Left lung (tissue), 14 donors: ENCODE measurements at places on chromosomes 4 and X. TPM values are rescaled to one million over a fixed set of nuclear protein-coding genes. Genes with fewer than 3 reads are reported as not detected.

GRCh38 chr4:158071931-158072330, 100.9 kb downstream of the GASK1B start:
- no peak for DNase-seq
- H3K4me3 ChIP-seq: no peak overlapping the region
- H3K4me1 ChIP-seq: no peaks in the 10 kb centered on the region
- no peaks in the 10 kb centered on the region for H3K36me3 ChIP-seq

GRCh38 chr4:86286726-86287125, 73.1 kb downstream of the MAPK10 start:
- no peak overlapping the region for H3K27ac ChIP-seq
- no peaks in the 10 kb centered on the region for H3K4me1 ChIP-seq
- no peaks in the 10 kb centered on the region for H3K27me3 ChIP-seq
- H3K36me3 ChIP-seq: no peaks in the 10 kb centered on the region
- no peak for DNase-seq
- no peak overlapping the region for H3K4me3 ChIP-seq

GRCh38 chrX:129139837-129140598, 383.3 kb downstream of the SMARCA1 start:
- H3K4me3 ChIP-seq: no peak overlapping the region
- no peaks in the 10 kb centered on the region for H3K4me1 ChIP-seq
- no peaks in the 10 kb centered on the region for H3K36me3 ChIP-seq
- no peak overlapping the region for H3K27ac ChIP-seq
- DNase-seq: no peak
- no peaks in the 10 kb centered on the region for H3K27me3 ChIP-seq

DNA sequence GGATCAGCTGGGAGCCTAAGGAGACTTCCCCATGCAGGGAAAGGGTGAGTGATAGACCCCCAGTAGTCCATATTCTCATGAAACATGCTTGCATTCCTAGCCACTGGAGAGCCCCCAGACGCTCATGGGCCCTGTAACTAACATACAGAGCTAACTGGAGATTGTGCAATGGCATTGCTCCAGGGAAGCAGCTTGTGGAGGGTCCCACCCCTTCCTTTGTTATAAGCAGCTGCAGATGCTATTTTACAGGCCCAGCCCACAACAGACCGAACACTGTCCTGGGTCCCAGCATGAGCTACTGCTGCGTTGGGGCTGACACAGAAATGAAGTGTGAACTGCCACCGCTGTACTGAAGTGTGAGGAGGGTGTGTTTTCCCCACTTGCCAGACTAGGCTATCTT, 1465.7 kb upstream of the DIAPH2 start:
- H3K27me3 ChIP-seq: no peaks in the 10 kb centered on the region
- H3K27ac ChIP-seq: no peak overlapping the region
- H3K4me3 ChIP-seq: no peak overlapping the region
- no peaks in the 10 kb centered on the region for H3K36me3 ChIP-seq
- DNase-seq: no peak

- H3K4me1 ChIP-seq: no peaks in the 10 kb centered on the region
- DNase-seq: no peak
- no peak overlapping the region for H3K27ac ChIP-seq
- no peaks in the 10 kb centered on the region for H3K27me3 ChIP-seq
These were observed 531.9 kb downstream of the PCDH18 start for GRCh38 chr4:137000432-137000831.

GRCh38 chrX:24672701-24673190, 21.0 kb upstream of the POLA1 start:
- H3K27me3 ChIP-seq: no peaks in the 10 kb centered on the region
- no peak overlapping the region for H3K27ac ChIP-seq
- H3K36me3 ChIP-seq: no peaks in the 10 kb centered on the region
- H3K4me3 ChIP-seq: no peak overlapping the region

DNA sequence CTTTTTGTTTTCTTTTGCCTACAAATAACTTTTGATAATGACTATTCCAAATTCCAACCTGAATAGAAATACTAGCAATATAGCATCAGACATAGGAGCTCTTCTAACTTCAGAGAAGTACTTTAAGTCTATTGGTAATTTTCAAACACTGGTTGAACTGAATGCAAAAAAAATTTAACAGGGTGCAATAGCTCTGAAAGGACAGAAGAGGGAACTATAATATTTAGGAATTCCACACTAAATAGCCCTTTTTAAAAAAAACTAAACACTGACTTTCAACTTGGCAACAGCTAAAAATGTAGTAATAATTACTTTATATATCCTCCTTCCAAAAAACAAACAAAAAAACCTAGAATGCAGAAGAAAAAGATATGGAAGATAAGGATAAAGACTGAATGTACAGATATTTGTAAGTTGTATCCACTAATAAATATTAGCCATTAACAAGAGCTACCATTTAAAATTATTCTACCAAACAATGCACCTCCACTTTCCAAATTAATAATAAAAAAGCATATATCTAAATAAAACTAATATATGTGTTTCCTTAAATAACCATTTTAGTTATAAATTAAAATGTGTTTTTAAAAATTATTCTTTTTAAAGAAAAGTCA, 81.4 kb downstream of the FBXW7 start:
- no peak overlapping the region for H3K4me3 ChIP-seq
- H3K27me3 ChIP-seq: no peaks in the 10 kb centered on the region
- H3K36me3 ChIP-seq: no peaks in the 10 kb centered on the region

Gene SASH3
- 62.9 TPM for total RNA-seq

DNA sequence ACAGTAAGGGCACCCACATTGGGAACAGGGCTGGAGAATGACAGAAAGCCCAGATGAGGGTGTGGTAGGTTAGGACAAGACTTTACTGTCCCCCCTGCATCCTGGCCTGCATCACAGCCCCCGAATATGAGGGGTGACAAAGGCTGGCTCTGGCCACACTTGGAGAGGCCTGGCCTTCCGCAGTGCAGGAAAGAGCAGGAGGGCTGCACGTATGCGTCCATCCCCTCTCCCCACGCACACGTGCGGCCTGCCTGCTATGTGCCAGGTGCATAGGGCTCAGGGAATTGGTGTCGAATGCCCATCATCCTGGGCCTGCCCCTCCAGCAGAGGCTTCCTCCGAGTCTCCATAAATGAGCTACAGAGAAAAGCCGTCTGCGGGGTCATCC, 80.5 kb downstream of the ABLIM2 start:
- no peak for DNase-seq
- H3K27me3 ChIP-seq: peaks cover 28% of the 10 kb centered on the region
- H3K4me3 ChIP-seq: no peak overlapping the region
- no peaks in the 10 kb centered on the region for H3K4me1 ChIP-seq

GRCh38 chr4:72365016-72365415, 204.0 kb downstream of the ADAMTS3 start:
- H3K36me3 ChIP-seq: no peaks in the 10 kb centered on the region
- H3K27me3 ChIP-seq: no peaks in the 10 kb centered on the region
- no peak for DNase-seq
- H3K4me3 ChIP-seq: no peak overlapping the region
- no peak overlapping the region for H3K27ac ChIP-seq

Gene PABPC1L2A
- total RNA-seq: not detected

GRCh38 chr4:81737865-81738559, 266.3 kb upstream of the RASGEF1B start:
- H3K4me3 ChIP-seq: no peak overlapping the region
- no peaks in the 10 kb centered on the region for H3K36me3 ChIP-seq
- H3K4me1 ChIP-seq: no peaks in the 10 kb centered on the region

DNA sequence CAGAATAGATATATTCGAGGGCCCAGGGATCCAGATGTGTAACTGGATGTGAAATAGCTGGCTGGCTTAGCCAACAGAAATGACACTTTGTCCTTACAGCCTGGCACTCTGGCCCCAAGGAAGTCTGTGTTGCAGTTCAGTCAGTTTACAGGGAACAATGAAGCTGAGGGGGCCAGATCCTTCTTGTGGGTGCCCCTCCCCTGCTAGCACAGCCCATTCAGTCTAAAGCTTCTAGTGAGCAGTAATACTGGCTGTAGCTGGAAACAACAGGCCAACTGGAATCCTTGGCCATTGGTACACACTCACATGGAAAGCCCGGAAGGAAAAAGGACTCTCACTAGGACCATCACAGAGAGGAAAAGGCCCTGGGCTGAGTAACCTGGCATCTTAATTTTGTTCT, 22.7 kb upstream of the CD40LG start:
- no peak for DNase-seq
- no peaks in the 10 kb centered on the region for H3K36me3 ChIP-seq
- no peak overlapping the region for H3K4me3 ChIP-seq
- no peak overlapping the region for H3K27ac ChIP-seq
- no peaks in the 10 kb centered on the region for H3K27me3 ChIP-seq
- H3K4me1 ChIP-seq: no peaks in the 10 kb centered on the region

- no peak overlapping the region for H3K4me3 ChIP-seq
- no peaks in the 10 kb centered on the region for H3K4me1 ChIP-seq
- no peaks in the 10 kb centered on the region for H3K27me3 ChIP-seq
These were observed 311.5 kb downstream of the OPHN1 start for GRCh38 chrX:68121835-68122234.

Gene CT45A3
- not detected for total RNA-seq

Gene RBM46
- total RNA-seq: not detected

- DNase-seq: no peak
- no peak overlapping the region for H3K27ac ChIP-seq
- H3K4me1 ChIP-seq: no peaks in the 10 kb centered on the region
- H3K36me3 ChIP-seq: no peaks in the 10 kb centered on the region
These were observed 133.8 kb upstream of the EMCN start for GRCh38 chr4:100651499-100652175.

- H3K27ac ChIP-seq: no peak overlapping the region
- no peak for DNase-seq
These were observed 491.1 kb downstream of the PACRGL start for GRCh38 chr4:21191317-21191716.

DNA sequence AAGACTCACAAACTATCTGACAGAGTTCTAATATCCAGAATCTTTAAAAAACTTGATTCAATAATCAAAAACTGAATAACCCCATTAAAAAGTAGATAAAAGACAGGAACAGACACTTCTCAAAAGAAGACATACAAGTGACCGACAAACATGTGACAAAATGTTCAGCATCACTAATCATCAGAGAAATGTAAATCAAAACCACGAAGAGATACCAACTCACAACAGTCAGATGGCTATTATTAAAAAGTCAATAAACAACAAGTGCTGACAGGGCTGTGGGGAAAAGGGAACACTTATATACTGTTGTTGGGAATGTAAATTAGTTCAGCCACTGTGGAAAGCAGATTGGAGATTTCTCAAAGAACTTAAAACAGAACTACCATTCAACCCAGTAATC, 138.1 kb upstream of the RASGEF1B start:
- no peak overlapping the region for H3K4me3 ChIP-seq
- H3K36me3 ChIP-seq: no peaks in the 10 kb centered on the region
- DNase-seq: no peak
- H3K4me1 ChIP-seq: no peaks in the 10 kb centered on the region
- no peaks in the 10 kb centered on the region for H3K27me3 ChIP-seq

DNA sequence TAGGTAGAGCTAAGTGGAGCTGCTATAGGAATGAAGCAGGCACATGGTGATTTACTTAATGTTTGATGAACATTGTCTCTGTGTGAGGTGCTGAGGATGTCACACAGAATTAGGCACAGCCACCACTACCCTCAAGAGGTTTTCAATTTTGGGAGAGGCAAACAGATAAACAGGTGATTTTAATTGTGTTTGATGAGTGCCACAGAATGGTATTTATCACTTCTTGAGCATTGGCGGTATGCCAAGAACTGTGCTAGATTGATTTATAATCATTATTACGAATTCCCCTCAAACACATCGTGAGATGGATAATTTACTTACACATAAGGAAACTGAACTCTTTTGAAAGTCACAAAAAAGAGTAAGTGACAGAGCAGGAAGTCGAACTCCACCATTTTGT, 74.8 kb downstream of the FREM3 start:
- no peaks in the 10 kb centered on the region for H3K4me1 ChIP-seq
- no peak overlapping the region for H3K27ac ChIP-seq
- no peak overlapping the region for H3K4me3 ChIP-seq
- no peaks in the 10 kb centered on the region for H3K36me3 ChIP-seq

GRCh38 chr4:69760455-69760854, at the start of gene SULT1B1:
Gene SULT1B1, minus strand, starts transcription at chr4:69760620. Its CDS starts 5,403 bp downstream, at chr4:69755217.
- H3K27ac ChIP-seq: peak within 1 kb of the TSS; percentile 85
- H3K36me3 ChIP-seq: no peaks in the 10 kb centered on the region
- H3K27me3 ChIP-seq: no peaks in the 10 kb centered on the region

GRCh38 chr4:67483868-67484602, 61.3 kb downstream of the CENPC start:
- H3K4me3 ChIP-seq: no peak overlapping the region
- H3K36me3 ChIP-seq: no peaks in the 10 kb centered on the region
- H3K27me3 ChIP-seq: no peaks in the 10 kb centered on the region
- H3K27ac ChIP-seq: no peak overlapping the region
- H3K4me1 ChIP-seq: no peaks in the 10 kb centered on the region
- no peak for DNase-seq

Gene GABRB1
- total RNA-seq: not detected

Gene PTCHD1
- total RNA-seq: 0.81 TPM

GRCh38 chr4:100168521-100168920, 21.7 kb downstream of the DDIT4L start:
- DNase-seq: no peak
- H3K4me3 ChIP-seq: no peak overlapping the region
- H3K27ac ChIP-seq: no peak overlapping the region
- H3K27me3 ChIP-seq: no peaks in the 10 kb centered on the region
- no peaks in the 10 kb centered on the region for H3K4me1 ChIP-seq

GRCh38 chr4:13176741-13177142, 307.4 kb downstream of the RAB28 start:
- H3K36me3 ChIP-seq: no peaks in the 10 kb centered on the region
- no peaks in the 10 kb centered on the region for H3K27me3 ChIP-seq
- H3K27ac ChIP-seq: no peak overlapping the region
- DNase-seq: no peak
- no peak overlapping the region for H3K4me3 ChIP-seq

Gene USP17L29
- total RNA-seq: not detected

- no peaks in the 10 kb centered on the region for H3K27me3 ChIP-seq
- H3K4me1 ChIP-seq: no peaks in the 10 kb centered on the region
- H3K27ac ChIP-seq: no peak overlapping the region
These were observed 49.7 kb downstream of the SAT1 start for GRCh38 chrX:23832721-23833120.

GRCh38 chr4:26806331-26806730, 54.3 kb upstream of the STIM2 start:
- H3K27ac ChIP-seq: no peak overlapping the region
- no peak for DNase-seq
- H3K27me3 ChIP-seq: no peaks in the 10 kb centered on the region
- no peak overlapping the region for H3K4me3 ChIP-seq
- no peaks in the 10 kb centered on the region for H3K36me3 ChIP-seq

GRCh38 chrX:115521741-115522140, 39.2 kb upstream of the PLS3 start:
- no peaks in the 10 kb centered on the region for H3K36me3 ChIP-seq
- no peaks in the 10 kb centered on the region for H3K4me1 ChIP-seq
- no peaks in the 10 kb centered on the region for H3K27me3 ChIP-seq

GRCh38 chr4:55438314-55438713, 42.6 kb downstream of the TMEM165 start:
- H3K4me3 ChIP-seq: no peak overlapping the region
- no peaks in the 10 kb centered on the region for H3K4me1 ChIP-seq

- H3K36me3 ChIP-seq: no peaks in the 10 kb centered on the region
- DNase-seq: no peak
- H3K4me3 ChIP-seq: no peak overlapping the region
- H3K27ac ChIP-seq: no peak overlapping the region
These were observed 36.4 kb downstream of the TMEM150C start for GRCh38 chr4:82525307-82525911.

GRCh38 chr4:73847526-73848182, 5.4 kb upstream of the PF4V1 start:
- DNase-seq: no peak
- no peaks in the 10 kb centered on the region for H3K4me1 ChIP-seq
- no peaks in the 10 kb centered on the region for H3K27me3 ChIP-seq
- H3K27ac ChIP-seq: peak overlapping the region; percentile 3
